ENCODE measurements at places on chromosomes 1 and 21.

DNA sequence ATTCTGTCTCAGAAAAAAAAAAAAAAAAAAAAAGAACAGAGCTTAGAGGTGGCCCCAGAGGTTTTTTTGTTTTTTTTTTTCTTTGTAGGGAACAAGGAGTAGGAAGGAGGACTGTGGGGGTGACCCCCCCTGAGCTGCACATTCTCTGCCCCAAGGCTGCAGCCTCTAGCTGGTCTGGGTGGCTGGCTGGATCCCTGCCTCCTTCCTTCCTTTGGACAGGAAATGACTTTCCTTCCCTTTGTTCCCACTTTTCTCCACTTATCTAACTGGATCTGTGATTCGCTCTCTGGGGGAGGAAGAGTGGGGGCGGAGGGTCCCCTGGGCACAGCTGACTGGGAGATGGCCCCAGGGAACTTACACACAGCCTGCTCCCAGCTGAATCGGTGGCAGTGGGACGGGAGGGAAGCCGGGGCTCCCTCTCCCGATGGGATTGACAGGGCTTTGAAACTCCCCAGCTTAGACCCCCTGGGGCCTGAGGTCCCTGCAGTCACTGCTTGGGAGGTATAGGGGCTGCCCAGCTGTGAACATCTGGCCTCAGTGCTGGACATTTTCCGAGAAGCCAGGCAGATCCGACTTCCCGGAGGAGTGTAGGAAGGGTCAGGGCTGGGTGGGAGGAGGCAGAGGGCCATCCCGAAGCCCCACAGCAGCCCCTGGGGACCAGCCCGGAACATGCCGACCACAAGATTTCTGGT lies 2.1 kb downstream of the FBLIM1 start:
- DNase-seq = no peak

GRCh38 chr1:229059671-229060539 lies 211.0 kb upstream of the RAB4A start:
- DNase-seq = no peak

GRCh38 chr1:225943582-225943981 lies 2.6 kb upstream of the LEFTY2 start:
- no peak for DNase-seq

GRCh38 chr1:50421366-50421748 lies 1.9 kb downstream of the DMRTA2 start:
- DNase-seq = no peak

DNA sequence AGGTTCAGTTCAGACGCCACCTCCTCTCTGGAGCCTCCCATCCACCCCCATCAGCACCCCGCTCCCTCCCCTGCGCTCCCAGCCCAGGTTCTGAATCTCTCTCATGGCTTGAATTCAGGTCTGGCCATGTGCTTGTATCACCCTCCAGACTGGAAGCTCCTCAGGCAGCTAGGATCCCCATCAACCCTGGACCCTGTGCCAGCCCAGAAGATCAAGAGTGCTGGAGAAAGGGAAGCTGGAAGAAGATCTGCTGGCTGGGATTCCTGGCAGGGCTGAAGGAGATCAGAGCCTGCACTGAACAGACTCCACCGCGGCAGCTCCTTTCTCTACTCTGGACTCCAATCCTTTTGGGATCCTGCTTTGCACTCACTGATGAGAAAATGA lies 11.7 kb upstream of the TINAGL1 start:
- no peak for DNase-seq

- DNase-seq = no peak
These were observed 723.9 kb downstream of the PTPRU start for GRCh38 chr1:29960156-29960755.

DNA sequence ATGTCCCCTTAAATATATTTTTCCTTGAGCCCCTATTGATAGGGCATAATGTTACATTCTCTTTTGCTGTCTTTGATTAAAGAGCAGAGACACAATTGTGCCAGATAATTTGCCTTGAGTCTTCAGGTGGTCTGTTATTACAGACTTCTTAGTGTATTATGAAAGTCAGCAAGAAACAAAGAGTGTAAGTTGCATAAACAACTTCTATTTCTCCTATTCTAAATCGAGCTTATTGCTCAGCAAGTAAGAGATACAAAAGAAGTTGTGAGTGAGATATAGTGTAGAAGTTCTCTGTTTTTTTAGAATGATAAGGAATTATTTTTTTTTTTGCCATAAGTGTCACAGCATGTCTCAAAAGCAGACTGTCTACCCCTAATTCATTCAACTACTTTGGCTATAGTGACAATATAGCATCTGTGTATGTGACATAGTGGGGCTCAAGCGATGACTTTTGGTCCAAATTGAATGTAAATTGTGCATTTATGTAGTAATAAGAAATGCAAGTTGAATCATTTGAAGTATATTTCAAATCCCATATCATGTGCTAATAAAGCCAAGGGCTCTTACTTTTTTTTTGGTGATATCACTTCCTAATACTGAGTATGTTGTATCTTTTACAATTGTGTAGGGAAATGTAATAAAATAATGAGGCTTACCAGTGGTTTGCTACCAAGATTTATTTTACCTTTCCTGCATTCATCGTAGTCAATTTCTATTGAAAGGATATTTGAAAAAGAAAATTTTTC lies 81.3 kb downstream of the RGL1 start:
- no peak for DNase-seq

DNA sequence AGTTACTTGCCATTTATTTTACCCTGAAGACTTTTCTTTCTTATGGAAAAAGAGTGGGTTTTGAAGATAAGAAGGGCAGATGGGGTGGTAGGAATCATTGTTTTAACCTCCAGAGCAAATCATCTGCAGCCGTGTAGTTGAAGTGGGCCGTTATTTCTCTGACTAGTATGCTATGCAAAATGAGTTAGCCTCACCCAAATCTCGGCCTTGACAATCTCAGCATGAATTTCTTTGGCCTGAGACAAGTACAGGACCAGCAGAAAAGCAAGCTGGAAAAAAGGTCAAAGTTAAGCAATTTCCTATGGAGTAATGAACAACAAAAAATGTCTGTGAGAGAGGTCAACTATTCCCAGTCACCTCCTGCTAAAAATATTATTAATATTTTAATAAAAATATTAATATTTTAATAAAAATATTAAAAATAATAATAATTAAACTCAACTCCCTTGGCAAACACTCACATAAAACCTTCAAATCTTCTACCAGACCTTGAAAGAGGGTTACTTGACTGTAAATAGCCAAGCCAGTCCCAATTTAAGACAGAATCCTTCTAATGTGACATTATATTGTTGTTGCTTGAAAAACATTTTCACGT lies 6.8 kb upstream of the TEKT2 start:
- no peak for DNase-seq

GRCh38 chr1:93993731-93994130 lies 84.5 kb upstream of the GCLM start:
- DNase-seq = no peak

GRCh38 chr1:173474097-173474779 lies 2.9 kb upstream of the PRDX6 start:
- no peak for DNase-seq

DNA sequence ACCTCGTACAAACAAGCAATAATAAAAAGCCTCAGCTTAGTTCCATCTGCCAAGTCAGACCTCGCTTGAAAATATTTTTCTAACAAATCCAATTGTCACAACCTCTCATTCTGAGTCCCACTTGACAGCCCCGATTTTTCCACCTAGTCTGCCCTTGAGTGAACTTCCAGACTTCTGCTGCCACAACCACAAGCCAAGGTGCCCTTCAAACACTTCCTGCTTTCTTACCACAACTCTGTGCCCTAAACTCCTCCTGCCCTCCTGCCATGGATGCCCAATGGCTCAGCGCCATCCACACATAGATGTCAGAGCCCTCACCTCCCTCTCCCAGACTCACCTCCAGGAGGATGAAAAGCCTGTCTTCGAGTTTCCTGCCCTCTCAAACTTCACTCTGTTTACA lies 3.9 kb downstream of the TMPRSS2 start:
- no peak for DNase-seq

GRCh38 chr1:31663622-31664452 lies 19.2 kb upstream of the PEF1 start:
- no peak for DNase-seq

- no peak for DNase-seq
These were observed 24.6 kb downstream of the KCNC4 start for GRCh38 chr1:110234691-110235090.

DNA sequence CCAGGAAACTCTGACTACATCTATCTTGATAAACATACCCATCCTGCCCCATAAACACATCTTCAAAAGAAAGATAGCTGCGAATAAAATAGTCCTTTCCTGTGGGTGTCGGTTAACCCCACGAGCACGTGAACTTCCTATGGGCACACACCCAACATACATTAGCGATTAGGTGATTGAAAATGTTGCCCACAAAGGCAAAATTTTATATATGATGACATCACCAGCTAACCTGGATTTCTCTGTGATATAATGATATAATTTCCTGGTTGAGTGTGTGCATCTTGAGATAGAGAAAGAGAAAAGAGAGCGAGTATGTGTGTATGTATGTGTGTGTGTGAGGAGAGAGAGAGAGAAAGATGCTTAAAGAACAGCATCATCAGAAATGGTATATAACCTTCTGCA lies 296.1 kb downstream of the PTPRC start:
- DNase-seq = no peak

GRCh38 chr1:117610036-117610435 lies 4.2 kb downstream of the TENT5C start:
- DNase-seq = no peak

DNA sequence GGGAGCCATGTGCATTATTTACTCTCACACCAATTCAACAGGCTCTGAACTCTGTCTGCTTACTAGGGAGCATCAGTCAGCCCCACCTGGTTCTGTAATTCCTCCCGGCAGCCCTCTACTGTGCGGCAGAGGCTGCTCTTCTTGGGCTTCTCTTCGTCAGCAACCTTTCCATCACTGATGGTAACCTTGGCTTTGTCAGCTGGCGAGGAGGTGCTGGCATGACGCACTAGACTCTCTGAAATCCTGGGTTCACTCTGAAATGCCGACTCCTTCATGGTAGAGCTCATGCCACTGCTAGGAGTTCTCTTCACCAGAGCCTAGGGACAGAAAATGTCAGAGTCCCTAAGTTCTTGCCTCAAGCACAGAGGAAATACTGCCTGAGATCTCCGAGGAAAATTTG lies 49.2 kb downstream of the UBR4 start:
- no peak for DNase-seq

- DNase-seq = no peak
These were observed 1695.3 kb downstream of the BRINP3 start for GRCh38 chr1:188782220-188782841.

DNA sequence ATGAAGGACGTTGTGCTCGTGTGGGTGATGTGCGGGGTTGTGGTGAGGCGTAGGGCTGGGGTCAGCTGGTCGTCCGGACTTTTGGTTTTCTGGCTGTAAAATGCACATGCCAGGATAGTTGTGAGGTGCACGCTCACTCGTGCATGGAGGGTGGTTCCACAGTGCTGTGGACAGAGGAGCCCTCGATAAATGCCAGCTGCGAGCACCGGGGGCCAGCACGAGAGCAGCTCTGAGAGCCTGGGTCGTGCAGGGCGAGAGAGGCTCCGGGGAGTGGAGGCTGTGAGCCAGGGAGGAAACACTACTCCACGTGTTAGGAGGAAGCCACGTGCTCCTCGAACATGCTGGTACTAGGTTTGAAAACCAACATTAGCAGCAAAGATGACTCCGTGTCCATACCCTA lies 39.4 kb downstream of the COL18A1 start:
- DNase-seq = no peak

DNA sequence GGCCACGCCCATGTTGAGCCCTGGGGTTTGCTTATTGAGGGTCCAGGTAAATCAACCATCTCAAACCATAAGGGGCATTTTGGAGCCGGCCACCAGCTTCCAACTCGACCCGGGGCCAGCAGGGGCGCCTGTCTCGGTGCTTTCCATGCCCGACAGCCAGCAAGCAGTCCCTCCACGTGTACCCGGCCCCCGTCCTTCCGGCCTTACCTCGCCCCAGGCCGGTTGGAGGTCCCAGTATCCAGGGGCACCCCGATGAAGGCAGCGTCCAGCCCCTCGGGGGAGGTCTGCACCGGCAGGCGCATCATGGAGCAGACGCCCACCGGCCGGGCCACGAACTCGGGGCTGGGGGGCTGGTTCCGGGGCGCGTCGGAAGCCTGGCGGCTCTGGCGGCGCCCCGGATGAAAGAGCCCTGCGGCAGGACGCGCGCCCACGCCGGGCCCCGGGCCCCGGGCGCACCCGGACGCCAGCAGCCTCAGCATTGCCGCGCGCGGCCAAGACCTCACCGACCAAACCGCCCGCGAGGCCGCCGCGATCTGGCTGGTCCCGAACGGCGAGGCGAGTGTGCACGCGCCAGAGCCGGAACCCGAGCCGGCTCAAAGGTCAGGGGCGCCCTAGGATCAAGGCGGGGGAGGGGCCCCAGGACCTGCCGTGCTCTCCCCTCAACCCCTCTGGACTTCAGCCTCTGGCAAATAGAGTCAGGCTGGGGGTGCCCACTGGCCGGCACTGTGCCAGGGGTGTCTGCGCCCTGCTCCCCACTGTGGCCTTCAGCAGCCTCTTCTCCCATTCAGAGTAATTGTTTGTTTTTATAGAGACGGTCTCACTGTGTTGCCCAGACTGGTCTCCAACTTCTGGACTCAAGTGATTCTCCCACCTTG lies at the start of gene AGMAT:
TSS of gene AGMAT (minus strand) at position 563 of the 875 bp plus-strand sequence. CDS start at position 479, 84 bp downstream.
- no peak for DNase-seq

DNA sequence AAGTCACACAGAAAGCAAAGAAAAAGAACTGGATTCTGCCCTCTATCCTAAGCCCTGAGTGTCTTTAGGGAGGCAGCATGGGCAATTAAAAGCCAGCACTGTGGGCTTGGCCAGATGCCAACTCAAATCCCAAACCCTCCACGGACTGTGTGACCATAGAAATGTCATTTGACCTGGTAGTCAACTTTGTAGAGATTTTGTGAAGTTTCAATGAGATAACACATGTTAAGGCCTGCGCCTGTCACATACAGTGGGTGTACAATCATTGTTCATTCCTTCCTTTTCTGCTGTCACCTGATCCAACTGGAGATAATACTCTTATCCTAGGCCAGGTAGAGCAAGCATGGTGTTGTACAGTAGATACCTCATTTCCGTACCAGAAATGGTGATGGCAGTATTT lies 54.2 kb downstream of the TMEM53 start:
- DNase-seq = no peak

DNA sequence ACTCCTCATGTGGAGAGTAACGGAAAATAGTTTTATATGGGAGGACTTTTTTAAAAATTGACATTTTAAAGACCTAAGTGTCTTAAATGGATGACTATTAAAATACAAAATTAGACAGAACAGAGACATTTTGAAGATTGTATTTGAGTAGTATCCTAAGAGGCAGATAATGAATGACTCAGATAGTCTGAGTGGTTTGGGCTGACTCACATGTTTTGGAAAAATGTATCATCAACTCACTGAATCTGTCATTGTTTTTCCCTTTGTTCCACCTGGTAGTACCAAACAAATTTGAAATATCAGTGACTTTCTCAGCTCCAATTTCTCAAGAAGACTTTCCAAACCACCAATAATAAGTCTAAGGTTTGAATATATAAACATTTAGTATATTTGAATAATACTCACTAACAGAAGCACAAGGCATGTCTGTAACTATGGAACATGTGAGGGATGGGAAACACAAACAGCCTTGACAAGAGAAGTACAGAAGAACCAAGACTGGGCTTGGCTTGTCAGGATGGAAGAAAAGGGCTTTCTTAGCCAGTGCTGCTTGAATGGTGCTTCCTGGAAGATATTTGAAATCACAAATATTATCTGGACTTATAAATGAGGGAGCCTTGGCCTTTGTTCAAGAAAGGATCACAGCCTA lies 90.6 kb downstream of the SGIP1 start:
- DNase-seq = no peak

GRCh38 chr21:21246007-21246406 lies 247.8 kb downstream of the NCAM2 start:
- no peak for DNase-seq

Measured in cortex of kidney (tissue), 1 donor.